Eye (tissue), 1 donor: ENCODE measurements at places on chromosomes 4 and X.

DNA sequence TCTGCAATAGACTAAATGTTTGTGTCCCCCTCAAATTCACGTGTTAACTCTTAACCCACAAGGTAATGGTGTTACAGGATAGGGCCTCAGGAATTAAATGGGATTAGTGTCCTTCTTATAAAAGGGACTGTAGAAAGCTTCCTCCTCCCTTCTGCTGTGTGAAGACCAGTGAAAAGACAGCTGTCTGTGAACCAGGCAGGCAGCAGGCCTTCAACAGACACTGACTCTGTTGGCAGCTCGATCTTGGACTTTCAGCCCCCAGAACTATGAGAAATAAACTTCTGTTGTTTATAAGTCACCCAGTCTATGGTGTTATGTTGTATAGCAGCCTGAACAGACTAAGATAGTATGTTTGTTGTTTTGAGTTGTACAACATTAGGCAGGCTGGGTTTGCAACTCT lies 208.1 kb downstream of the GBA3 start:
- DNase-seq: peak; percentile 24

DNA sequence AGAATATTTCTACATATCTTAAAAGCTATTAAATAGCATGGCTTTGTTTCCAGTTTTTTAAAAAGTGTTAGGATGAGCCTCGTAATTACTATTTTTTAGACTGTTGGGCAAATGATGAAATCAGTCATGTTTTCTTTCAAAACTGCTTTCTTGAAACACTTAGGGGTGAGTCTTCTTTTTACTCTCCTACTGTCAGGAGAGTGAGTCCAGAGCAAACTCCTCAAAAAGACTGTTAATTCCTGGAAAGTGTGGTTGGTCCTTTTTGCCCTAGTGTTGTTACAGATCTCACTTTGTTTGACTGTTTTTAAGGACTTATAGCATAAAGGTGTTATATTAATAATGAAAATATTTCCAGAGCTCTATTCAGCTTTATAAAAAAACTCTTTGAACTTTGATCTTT lies 6.3 kb downstream of the GSTCD start:
- DNase-seq: no peak

DNA sequence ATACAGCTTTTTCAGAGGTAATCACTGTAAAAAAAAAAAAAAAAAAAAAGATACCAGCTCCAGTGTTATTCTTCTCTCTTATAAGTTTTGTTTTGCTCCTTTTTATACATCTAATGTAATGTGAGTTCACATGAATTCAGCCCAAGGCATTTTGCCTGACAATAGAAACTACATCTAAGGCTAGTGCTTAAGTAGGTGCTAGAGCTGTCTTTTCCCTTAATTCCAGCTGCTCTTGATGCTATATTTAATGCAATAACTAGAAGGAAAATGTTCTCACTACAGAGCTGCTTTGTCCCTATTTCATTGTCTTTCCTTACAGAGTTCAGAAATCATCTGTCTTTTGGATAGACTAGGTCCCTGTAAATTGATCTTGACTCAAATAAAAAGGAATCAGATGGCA lies 150.1 kb downstream of the NAA11 start:
- DNase-seq: peak; percentile 60

- no peak for DNase-seq
Measured at GRCh38 chr4:96016634-96017299, 176.9 kb downstream of the PDHA2 start.

- DNase-seq: peak; percentile 74
Measured at GRCh38 chr4:124596816-124597215, 115.7 kb downstream of the ANKRD50 start.

- no peak for DNase-seq
Measured at GRCh38 chr4:140315019-140315418, 58.4 kb upstream of the SCOC start.

- DNase-seq: peak; percentile 16
Measured at GRCh38 chr4:123127875-123128274, 205.5 kb upstream of the NUDT6 start.

GRCh38 chr4:86493460-86493859 lies 100.7 kb upstream of the PTPN13 start:
- no peak for DNase-seq

DNA sequence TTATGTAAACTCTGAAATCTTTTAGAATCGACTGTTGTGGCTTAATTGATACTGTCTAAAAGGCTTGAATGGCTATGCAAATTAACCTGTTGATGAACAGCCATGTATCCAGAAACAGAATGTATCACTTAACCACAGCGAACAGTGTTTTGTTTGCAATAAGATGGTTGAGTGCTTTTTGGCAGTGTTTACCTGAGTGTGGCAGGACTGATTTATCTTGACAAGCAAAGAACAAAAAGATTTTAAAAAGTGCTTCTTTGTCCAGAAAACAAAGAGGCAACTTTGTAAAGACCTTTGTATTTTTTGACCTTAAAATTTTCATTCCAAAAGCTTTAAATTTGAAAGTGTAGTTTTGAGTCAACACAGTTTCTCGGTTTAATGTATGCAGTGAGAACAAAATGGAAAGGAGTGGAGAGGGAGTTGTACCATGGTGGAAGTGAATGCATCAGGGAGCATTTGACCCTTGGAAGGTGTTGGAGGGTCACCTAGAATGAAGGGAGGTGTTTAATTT lies 18.0 kb downstream of the ARHGAP10 start:
- DNase-seq: no peak

DNA sequence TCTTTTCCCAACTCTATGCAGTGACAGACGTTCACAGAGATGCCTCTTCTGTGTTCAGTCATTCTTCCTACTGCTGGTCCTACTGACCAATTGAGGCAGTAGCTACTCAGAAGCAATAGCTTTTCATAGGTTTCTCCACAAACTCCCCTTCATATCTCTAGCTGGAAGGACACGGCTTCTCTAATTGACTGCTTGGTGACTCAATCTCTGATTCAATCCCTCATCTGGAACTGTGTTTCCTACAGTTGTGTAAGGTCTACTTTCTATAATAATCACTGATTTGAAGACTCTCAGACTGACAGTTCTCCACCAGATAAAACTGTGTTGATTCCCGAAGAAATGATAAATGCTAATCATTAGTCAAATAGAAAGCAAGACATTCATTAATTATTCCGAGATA lies 111.5 kb downstream of the DTHD1 start:
- no peak for DNase-seq

DNA sequence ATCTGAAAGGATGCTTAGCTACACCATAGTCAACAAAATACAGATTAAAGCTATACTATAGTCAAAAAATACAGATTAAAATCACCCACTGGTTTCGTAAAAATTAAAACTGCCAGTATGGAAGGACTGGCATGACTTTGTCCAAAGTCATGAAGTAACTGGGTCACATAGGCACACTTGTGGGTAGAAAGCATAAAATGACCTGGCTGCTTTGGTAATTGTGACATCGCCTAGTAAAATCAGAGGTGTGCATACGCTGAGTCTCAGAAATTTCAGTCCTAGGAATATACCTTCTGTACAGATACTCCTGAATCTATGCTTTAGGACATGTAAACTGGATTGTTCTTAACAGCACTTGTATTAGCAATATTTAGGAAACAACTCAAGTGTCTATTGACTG lies 28.1 kb downstream of the CLNK start:
- no peak for DNase-seq

DNA sequence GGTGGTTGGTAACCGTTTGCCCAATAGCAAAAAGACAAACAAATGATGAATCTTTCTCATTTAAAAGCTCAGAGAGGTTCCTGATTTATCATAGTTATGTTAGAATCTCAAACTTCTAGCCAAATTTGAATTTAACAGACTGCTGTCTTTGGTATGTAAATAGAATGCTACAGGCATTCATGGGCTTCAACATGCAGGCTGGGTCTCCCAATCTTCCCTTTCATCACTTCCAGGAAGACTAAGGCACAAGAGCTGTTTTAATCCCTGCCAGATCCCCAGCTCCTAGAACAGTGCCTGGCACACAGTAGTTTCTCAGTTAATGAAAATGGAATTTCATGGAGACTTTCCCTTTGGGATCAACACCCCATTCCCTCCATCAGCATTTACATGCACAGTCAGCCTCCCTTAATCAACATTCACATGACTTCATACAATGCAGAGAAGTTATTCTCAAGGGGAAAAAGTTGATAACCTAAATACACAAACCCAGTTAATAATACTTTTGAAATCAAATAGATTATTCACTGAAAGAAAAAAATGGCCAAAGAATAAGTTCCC lies 107.6 kb upstream of the C1QTNF7 start:
- no peak for DNase-seq

DNA sequence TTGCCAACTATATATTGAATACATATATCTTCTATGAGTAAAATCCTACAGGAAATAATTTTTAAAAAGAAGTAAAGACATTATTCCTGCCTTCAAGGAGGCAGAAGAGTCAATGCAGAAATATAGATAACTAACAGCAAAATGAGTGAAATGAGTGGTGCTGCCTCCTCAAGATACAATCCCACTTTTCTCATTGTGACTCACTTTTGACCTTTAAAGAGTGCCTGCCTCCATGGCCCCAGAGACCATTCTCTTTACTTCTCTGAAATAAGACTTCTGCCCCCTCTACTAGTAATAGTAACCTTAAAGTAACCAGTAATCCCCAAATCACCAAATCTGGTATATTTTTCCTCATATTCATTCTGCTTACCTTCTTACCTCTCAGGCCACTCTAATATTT lies 15.5 kb downstream of the SLC10A7 start:
- DNase-seq: no peak

DNA sequence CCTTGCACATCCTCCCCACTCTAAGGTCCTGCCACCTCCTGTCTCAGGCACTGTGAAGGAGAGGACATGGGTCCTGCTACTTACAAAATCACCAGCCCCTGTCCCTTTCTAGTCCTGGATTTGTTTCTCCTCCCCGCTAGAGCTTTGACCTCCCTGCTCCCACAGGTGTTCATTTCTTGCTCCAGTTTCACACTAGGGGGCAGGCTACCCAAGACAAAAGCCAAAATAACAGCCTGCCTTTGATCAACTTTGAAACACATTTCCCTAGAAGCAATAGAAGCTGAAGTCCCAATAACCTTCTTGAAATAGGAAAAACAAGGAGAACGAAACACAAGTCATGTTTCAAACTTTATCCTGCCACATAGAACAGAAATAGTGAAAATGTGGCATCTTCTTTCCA lies 164.4 kb downstream of the QDPR start:
- DNase-seq: peak; percentile 25

- no peak for DNase-seq
Measured at GRCh38 chr4:179836179-179837075, 2394.2 kb upstream of the AGA start.

GRCh38 chrX:10444204-10444603 lies 176.2 kb downstream of the MID1 start:
- no peak for DNase-seq

DNA sequence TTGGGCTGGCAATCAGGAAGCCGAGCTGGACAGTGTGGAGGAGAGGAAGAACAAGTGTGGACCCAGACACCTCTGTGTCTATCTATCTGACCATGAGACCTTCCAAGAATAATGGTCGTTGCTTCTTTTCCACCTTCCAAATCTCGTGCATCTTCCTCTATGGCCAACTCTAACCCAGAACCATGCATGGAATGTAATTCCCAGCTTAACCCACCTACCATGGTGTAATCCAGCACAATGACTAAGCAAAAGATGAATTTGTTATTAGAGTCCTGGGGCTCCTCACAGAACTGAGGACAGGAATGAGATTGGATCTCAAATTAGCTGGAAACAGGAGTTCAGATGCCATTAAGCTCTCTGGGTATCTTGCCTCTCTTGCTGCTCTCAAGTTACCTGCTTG lies 17.4 kb upstream of the TMEM184C start:
- DNase-seq: no peak

- no peak for DNase-seq
Measured at GRCh38 chrX:64184396-64184795, 21.1 kb downstream of the AMER1 start.

GRCh38 chr4:90328558-90328957 lies 201.4 kb downstream of the CCSER1 start:
- DNase-seq: peak; percentile 42
